ENCODE measurements at places on chromosomes 4 and X.

GRCh38 chr4:159410076-159410777 lies 307.3 kb downstream of the RAPGEF2 start:
- no peak for DNase-seq

DNA sequence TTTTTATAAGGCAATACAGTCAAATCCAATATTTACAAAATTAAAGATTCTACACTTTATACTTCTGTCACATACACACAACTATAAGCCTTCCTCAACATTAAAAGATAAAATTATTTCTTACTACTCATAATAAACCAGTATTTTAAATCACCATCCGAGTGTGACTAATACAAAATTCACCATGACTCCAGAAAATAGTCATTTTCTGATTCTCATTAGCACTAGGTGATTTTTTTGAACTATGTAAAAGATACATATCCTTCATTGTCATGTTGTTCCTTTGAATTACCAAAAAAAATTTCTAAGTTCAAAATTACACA lies 646 bp upstream of the SLC7A11 start:
- no peak for DNase-seq

DNA sequence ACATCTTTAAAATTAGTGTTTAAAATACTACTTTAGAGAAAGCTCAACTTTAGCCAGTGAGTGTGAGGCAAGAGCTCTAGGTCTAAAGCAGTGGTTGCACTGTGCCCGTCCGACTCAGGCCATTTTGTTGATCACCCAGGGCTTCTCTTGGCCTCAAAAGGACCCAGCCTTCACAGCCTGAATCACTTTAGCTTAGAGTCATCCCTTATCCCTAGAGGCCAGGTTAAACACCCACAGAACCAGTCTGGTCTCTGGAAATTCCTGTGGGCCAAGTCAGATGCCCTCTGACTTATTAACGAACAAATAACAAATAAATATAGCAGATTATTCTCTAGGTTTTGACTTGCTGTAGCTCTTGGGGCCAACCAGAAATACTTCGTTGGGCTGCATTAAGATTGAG lies 102.3 kb downstream of the WWC2 start:
- DNase-seq = no peak

DNA sequence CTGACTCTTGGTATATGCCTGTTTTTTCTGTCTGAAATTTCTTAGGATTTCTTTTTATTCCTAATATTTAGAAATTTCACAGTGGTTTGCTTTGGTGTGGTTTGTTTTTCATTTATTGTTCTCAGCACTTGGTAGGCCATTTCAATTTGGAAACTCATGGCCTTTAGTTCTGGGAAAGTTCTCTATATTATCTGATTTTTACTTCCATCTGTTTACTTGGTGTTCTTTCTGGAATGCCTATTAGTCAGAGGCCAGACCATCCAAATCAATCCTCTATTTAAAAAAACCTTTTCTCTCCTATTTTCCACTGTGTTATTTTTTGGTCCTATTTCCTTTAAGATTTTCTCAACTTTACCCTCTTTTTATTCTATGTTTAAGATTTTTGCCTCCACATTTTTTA lies 188.1 kb upstream of the SFRP2 start:
- no peak for DNase-seq

DNA sequence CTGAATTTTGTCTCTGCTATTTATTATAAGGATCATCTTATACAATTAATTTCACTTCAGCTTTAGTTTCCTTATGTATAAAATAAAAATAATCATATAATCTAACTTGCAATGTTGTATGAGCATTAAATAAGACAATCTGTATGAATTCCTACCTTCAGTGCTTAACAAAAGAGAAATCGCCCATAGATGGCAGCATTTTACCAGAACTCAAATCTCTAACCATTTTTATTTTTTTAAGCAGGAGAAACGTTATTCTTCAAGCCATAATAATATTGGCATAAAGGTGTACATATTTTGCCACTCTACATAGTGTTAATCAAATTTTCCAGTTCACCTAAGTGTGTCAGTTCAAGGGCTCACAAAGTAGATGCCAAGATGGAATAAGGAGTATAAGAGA lies 78.8 kb downstream of the TMEM47 start:
- DNase-seq = peak; percentile 4

GRCh38 chr4:98617358-98618047 lies 40.9 kb downstream of the TSPAN5 start:
- DNase-seq = no peak

DNA sequence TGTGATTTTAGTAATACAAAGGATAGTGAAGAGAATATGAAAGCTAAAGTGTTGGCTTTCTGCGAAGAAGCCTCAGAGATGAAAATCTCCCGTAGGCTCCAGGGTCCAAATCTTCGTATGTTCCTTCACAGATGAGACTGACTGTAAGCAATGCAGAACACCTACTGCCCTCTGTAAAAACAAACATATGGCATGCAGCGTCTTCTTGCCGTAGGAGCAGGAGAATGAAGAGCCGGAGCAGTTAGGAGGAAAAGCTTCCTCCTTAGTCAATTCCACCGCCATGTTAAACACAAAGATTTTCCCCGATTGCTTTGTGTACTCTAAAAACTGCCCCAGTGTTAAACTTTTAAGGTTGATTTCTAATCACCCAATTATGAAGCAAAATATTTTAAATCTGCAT lies 22.5 kb downstream of the RWDD4 start:
- DNase-seq = no peak

GRCh38 chrX:43000121-43000520 lies 222.2 kb upstream of the PPP1R2C start:
- no peak for DNase-seq

DNA sequence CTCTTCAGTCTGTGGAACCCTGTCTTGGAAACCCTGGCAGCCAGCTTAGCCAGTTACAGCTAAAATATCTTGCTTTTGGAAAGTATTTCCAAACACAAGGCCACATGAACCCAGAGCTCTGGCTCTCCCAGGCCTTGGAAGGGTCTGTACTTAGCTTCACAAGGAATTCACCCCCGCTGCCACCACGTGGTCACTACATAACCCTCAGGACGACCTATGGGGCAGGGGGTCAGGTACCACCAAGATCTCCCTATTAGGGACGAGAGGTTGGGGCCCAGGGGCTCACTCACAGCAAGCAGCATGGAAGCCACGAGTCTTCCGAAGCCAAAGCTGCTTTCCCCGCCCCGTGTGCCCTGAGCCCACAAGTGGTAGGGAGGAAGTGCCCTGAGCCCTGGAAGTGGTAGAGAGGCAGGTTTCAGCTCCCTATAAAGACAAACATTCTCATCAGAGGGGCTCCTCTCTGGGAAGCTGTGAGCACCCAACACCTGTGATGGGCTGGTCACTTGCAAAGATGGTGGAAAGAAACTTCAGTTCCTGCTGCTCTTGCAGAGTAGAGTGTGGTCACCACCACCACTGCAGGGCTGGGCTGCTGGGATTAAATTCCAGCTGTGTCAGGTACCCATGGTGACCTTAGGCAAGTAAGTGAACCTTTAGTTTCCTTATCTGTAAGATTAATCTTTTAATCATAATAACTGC lies 4.7 kb upstream of the JAKMIP1 start:
- no peak for DNase-seq

DNA sequence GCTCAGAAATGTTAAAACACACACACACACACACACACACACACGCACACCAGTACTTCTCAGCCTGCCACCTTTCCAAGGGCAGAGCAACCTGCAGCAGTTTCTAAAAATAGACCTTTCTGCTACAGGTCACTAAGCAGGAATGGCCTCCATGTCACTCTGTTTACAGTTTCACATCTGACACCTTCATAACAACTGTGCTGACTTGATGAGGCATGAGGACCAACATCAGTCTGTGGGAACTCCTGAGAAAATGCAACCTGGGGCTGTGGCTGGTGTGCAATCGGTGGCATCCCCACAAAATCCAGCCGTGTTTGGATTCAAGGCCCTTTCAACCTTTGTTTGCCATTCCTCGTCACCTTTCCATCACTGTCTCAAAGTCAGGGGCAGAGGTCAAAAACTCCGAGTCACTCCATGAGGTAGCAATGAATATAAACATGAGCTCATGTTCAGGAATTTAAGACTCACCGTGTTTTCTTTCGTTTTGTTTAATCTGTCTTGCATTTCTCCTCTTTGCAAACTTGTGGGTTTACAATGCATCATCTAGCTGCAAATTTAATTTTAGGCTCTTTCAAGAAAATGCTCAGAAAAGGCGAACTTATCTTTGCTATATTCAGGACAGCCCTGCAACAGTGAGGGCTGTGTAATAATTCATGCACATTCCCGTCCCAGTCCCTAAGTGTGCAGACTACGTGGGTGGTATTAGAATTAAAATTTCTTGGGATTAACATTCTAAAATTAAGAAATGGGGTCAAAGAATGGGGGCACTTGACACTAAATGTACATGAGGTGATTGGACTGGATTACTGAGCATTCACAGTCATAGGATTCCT lies 135.3 kb downstream of the SHROOM3 start:
- DNase-seq = no peak

DNA sequence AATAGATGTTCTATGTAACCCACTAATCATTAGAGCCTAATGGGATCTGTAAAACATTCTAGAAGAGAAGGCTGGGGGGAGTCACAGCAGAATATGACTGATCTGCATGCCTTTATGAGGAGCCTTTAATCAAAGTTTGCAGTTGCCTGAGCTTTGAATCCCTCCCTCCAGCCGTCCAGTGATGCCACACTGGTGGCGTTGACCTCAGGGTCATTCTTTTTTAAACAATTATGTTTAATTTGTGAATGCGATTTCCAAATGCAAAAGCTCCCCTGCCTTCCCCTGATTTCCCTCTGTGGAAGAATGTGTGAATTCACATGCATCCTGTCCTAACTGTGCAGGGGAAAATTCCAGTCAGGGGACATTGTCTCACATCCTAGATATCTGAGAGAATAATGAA lies 199.7 kb upstream of the GPR101 start:
- DNase-seq = no peak

- DNase-seq = no peak
Measured at GRCh38 chr4:71828470-71828869, 44.6 kb upstream of the GC start.

- no peak for DNase-seq
Measured at GRCh38 chr4:74656596-74656995, 137.7 kb downstream of the BTC start.

GRCh38 chr4:136246876-136247275 lies 1285.4 kb downstream of the PCDH18 start:
- no peak for DNase-seq

GRCh38 chr4:965766-966134 lies 7.6 kb downstream of the DGKQ start:
- no peak for DNase-seq

GRCh38 chrX:41084044-41084892 lies 977 bp upstream of the USP9X start:
- DNase-seq = peak; percentile 95

DNA sequence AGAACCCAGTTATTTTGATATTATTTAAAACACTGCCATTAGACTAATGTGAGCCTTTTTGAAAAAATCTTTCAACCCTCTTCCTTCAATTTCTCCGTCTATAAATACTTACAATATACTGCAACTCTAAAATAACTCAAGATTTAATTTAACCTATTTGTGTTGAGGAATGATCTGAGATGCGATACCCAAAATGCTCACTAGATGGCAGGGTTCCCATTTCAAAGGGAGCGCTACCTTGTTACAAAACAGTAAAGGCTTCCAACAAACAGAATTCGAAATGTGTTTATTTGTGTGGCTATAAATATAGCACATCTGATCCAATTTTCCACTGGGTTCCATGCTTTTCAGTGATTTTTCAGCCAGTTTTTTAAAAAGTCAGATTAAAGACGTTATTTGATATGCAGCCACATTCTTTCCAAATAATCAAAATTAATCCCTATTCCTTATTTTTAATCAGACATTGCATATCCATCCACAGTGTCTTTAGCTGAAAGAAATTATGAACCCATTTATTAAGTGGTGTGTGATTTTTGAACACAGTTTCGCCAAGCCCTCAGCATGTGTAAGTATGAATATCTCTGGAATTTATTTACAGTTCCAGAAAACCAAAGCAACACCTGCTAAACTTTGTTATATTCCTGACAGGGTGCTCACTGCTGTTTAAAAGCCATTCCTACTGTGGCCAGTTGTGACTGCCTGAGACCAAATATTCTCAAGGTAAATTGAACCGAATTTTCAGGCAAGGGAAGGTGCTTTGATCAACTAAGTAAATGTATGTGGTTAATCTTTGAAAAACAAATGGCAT lies 668.0 kb upstream of the LCORL start:
- DNase-seq = no peak

- DNase-seq = no peak
Measured at GRCh38 chr4:10061650-10062415, 40.5 kb upstream of the SLC2A9 start.

DNA sequence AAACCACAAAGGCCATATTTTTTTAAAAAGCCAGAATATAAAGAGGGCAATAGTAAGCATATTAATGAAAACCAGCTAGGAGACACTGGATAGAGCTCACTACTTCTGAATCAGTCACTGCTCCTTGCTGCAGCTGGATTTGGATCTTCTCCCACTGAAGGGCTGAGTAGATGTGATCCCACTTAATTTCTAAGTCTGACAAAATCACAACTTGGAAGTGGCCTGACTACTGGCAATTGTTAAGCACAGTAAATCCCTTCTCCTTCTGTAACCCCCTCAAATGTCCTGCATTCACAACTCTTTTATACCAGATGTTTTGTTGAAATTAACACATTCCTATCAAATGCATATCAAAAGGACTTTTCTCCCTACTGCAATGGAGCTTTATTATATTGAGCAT lies 72.9 kb downstream of the AMMECR1 start:
- no peak for DNase-seq

DNA sequence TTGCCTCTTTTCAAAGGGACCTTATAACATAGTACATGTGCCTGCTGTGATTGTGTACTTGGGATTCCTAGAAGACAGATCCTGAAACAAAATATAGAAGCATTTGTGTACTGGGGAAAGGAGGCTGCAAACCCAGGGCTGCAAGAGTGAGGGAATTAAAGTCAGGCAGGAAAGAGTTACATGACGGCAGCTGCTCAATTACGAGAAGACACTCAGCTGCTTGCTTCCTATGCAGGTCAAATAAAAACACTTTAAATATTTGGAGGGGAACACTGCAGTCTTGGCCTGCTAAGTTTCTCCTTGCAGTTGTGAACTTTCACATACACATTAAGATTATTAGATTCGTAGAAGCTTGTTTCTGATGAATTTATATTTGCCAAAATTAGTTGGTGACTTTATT lies 191.9 kb upstream of the CXCL13 start:
- no peak for DNase-seq

- no peak for DNase-seq
Measured at GRCh38 chrX:68846536-68846935, 17.7 kb downstream of the EFNB1 start.

- DNase-seq = no peak
Measured at GRCh38 chr4:142322996-142323395, 523.1 kb downstream of the INPP4B start.

GRCh38 chr4:56804551-56804950 lies 16.9 kb downstream of the SPINK2 start:
- DNase-seq = no peak

- no peak for DNase-seq
Measured at GRCh38 chrX:44596277-44596676, 53.6 kb upstream of the FUNDC1 start.

GRCh38 chr4:106868381-106869035 lies 167.6 kb downstream of the DKK2 start:
- no peak for DNase-seq

- DNase-seq = no peak
Measured at GRCh38 chr4:10091531-10092181, 24.9 kb downstream of the WDR1 start.
